Endothelial cell of umbilical vein (primary cell): ENCODE measurements at places on chromosomes 13 and 19. TPM values are rescaled to one million over a fixed set of nuclear protein-coding genes. Genes with fewer than 3 reads are reported as not detected.

The TLE6 gene
- 1.9 and 2.0 TPM in 2 replicates for total RNA-seq

The LENG8 gene
- 213 and 218 TPM in 2 replicates for total RNA-seq

- peak overlapping the region; percentile 67 for H3K27ac ChIP-seq
- peaks cover 15% of the 10 kb centered on the region for H3K36me3 ChIP-seq
- H3K4me1 ChIP-seq: peaks cover 16% of the 10 kb centered on the region
- no peaks in the 10 kb centered on the region for H3K27me3 ChIP-seq
Observed at GRCh38 chr13:44437356-44438233, 64.0 kb downstream of the SERP2 start.

DNA sequence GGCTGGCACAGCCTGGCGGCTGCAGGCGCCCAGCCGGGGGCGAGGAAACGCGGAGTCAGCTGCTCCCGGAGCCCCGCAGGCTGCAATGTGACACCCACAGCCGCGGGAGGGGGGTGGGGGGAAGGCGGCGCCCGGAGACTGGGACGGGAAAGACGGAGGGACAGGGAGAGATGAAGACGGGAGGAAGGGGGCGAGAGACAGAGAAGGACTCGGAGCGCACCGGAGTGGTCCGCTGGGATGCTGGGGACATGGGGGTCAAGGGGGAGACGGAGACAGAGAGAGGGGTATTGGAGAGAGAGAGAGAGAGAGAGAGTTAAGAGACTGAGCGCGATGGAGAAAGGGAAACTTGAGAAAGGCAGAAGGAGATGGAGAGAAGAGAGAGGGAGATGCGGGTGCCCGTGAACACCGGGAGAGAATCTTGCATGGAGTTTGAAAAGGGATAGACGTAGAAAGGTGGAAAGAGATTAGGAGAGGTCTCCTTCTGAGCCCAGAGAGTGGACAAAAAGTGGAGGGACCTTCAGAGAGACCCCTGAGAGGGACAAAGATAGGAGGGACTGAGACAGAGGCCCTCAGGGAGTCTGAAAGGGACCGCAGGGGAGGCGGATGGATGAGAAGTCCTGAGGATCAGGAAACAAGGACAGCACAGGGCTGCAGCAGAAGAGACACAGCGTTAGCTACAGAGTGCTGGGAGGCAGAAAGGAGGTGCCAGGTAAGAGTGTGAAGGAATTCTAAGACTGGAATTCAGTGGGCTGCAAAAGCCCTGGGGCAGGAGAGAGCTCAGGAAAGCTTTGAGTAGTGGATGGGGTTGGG lies 1.0 kb downstream of the SCN1B start:
- H3K4me1 ChIP-seq: peaks cover 2% of the 10 kb centered on the region
- no peak for DNase-seq
- peak overlapping the region; percentile 47 for H3K4me3 ChIP-seq
- H3K27me3 ChIP-seq: no peaks in the 10 kb centered on the region

DNA sequence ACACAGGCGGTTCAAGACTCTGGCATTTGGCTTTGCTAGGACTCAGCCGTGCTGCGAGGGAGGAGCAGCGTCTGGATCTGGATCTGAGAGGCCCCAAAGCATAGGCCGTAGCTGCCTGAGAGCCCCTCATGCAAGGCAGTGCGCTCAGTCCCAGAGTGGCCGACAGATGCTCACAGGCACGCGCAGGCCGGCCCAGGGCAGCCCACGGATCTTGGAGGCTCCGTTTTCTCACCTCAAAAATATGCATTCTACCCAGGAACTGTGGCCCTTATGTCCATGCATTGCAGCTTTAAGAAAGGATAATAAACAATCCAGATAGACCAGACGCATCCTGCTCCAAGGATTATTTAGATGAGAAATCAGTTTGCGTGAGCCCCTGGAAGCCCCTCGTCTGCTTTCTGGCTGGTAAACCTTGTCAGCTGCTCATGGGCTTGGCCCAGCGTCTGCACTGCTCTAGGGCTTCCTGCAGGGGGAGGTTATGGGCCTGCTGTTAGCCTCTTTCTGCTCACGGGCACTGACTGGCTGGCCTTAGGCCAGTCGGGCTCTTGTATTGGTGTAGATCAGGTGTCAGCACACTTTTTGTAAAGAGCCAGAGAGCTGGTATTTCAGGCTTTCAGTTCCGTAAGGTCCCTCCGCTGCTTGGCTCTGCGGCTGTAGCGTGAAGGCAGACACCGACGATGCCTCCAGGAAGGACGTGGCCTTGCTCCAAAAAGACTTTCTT lies 24.2 kb downstream of the TEX29 start:
- no peak for DNase-seq
- H3K36me3 ChIP-seq: no peaks in the 10 kb centered on the region
- no peak overlapping the region for H3K27ac ChIP-seq
- H3K4me1 ChIP-seq: no peaks in the 10 kb centered on the region
- no peaks in the 10 kb centered on the region for H3K27me3 ChIP-seq

The OR7D2 gene
- not detected in 2 replicates for total RNA-seq

The PPFIA3 gene
- total RNA-seq: 2.0 and 2.6 TPM in 2 replicates

- H3K27me3 ChIP-seq: no peaks in the 10 kb centered on the region
- no peak overlapping the region for H3K4me3 ChIP-seq
- DNase-seq: no peak
Observed at GRCh38 chr13:56332671-56333070, 808.0 kb upstream of the PRR20A start.

DNA sequence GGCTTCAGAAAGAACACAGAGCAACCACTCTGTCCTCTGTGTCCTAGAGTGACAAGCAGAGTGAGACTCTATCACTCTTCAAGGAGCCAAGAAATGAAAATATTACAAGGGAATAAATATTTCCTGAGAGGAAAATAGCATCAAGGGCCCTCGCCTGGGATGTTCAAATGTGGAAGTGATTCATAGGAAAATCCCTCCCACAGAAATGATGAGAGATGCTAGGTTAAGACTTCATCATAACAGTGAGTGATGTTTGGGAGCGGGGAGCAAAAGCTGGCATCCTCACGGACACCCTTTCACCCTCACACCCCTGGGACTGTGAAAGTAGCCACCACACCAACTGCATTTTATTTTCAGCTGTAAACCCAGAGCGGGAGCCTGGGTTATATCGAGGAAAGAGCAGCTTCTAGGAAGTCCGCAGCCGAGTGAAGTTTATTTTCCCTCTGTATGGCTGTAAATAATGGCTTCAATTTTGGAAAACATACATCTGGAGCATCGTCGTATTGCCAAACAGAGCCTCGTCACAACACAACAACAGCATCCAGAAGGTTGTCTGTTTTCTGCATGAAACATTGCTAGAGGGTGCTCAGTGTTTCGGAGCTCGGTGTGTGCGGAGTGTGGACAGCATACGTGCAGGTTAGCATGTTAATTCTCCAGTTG lies 54.8 kb downstream of the DLEU7 start:
- H3K36me3 ChIP-seq: no peaks in the 10 kb centered on the region
- no peak overlapping the region for H3K4me3 ChIP-seq
- H3K27me3 ChIP-seq: peaks cover 6% of the 10 kb centered on the region
